ENCODE measurements at places on chromosomes 16 and 17.

DNA sequence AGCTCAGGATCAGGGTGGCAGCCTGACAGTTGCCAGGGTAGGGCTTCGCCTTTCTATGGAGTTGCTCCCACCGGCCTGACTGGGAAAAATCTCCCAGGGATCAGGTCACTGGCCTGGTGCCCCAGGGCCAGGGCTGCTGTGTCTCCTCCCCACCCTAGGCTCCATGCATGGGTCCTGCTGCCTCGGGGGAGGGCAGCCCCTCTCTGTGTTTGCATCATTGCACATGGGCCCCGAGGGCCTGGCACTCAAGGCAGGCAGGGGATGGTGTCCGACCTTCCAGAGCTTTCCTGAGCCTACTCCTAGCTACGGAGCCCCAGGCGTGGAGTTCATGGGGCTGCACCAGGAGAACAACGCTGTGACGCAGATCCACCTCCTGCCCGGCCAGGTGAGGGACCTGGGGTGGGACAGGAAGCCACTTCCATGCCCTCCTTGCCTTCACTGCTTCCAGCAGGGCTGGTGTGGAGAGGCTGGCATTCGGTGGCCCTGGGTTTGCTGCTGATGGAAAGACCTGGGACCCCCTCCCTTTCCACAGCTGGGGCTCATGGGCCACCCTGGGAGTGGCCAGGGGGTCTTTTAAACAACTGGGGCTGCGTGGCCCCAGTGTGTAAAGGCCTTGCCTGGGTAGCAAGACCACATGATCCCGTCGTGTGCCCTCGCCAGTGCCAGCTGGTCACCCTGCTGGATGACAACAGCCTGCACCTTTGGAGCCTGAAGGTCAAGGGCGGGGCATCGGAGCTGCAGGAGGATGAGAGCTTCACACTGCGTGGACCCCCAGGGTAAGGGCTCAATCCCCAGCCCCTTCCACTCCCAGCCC, 29.5 kb upstream of the MYO15B start:
- no peak for DNase-seq

- no peak for DNase-seq
Measured at GRCh38 chr16:12440228-12440530, 363.5 kb downstream of the CPPED1 start.

- DNase-seq = no peak
Measured at GRCh38 chr17:81493198-81494038, 19.2 kb downstream of the ACTG1 start.

DNA sequence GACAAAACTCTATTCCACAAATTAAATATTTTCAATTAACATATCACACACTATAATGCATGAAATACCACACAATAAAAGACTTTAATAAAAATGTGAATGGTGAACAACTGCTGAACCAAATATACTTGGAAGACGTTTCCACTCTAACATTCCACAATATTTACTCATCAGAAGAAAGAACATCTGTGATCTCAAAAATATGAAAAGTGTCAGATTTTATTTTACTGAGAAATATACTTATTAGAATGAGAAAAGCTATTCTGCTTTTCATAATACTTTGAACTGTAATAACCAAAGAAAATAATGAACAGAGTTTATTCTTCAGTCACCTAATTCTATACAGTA, 181.8 kb upstream of the AXIN2 start:
- DNase-seq = no peak

GRCh38 chr17:36979565-36979941, 30.8 kb downstream of the AATF start:
- DNase-seq = no peak

- no peak for DNase-seq
Measured at GRCh38 chr16:86786338-86786737, 208.0 kb downstream of the FOXL1 start.

DNA sequence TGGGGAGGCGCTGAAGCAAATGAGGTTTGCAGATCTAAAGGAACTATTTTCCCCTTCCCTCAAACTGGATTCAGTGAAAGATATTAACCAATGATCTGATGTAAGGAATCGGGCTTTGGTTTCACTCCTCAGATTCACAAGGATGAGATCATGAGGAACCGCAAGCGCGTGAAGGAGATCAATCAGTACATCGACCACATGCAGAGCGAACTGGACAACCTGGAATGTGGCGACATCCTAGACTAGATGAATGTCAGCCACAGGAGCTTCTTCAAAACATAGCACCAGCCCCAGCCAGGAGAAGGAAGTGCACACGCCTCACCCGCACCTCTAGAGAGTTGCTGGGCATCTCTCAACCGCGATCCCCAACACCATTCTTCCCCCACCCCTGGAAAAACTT, 22.5 kb downstream of the ATPAF2 start:
- no peak for DNase-seq

DNA sequence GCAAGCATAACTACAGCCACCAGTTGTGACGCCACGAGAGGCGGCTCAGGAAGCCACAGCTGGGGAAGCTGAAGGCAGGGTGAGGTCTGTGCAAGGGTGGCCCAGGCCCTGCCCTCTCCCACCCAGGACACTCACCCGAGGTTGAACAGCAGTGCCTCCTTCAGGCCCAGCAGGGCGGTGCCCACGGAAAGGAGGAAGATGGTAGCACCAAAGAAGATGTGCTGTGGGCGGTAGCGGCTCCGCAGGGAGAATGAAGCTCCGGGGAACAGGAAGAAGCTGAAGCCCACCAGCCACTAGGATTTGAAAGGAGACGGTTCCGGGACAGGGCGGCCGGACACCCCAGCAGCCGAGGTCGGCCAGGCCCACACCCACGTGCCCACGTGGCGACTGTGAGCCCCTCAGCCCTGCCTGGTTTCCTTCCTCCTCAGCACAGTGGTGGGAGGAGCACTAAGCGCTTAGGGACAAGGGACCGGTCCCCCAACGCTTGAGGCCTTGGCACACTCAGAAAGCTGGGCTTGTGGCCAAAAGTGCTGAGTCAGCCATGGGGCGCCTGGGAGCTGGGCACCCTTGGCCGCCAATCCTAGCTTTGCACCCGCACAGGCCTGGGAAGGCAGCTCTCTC, 11.0 kb downstream of the CYB561 start:
- DNase-seq = no peak

DNA sequence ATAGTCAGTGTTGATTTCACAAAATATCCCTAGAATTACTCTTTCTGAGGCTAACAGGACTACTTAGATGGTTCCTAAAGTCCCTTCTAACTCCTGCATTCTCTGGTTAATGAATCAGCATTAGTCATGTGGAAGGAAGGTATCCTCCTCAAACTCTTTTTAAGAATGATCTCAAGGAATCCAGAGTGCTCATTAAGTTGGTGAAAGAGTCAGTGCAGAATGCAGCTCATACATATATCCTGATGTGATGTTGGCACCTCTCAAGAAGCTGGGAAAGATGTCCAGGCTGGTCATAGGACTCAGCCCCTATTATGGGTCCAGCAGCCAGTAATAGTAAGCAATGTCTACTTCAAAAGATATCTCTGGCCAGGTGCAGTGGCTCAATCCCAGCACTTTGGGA, 65.5 kb downstream of the PIGL start:
- DNase-seq = no peak

- peak; percentile 68 for DNase-seq
Measured at GRCh38 chr17:82297280-82297713, 20.1 kb downstream of the CD7 start.

GRCh38 chr17:29588562-29589411, 661 bp downstream of the GIT1 start:
- peak; percentile 54 for DNase-seq

- no peak for DNase-seq
Measured at GRCh38 chr16:19936441-19936840, 51.8 kb upstream of the GPRC5B start.

DNA sequence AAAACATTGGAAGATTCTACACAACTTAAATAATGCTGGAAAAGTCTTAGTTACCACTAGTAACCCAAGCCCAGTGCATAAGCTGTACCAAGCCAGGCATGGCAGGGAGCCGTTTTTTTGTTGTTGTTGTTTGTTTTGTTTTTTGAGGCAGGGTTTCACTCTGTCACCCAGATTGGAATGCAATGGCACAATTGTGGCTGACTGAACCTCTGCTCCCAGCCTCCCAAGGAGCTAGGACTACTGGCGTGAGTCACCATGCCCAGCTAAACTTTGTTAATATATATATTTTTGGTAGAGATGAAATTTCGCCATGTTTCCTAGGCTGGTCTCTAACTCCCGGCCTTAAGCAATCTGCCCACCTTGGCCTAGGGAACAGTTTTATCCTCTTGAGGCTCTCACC, 564 bp upstream of the TMIGD1 start:
- DNase-seq = no peak

DNA sequence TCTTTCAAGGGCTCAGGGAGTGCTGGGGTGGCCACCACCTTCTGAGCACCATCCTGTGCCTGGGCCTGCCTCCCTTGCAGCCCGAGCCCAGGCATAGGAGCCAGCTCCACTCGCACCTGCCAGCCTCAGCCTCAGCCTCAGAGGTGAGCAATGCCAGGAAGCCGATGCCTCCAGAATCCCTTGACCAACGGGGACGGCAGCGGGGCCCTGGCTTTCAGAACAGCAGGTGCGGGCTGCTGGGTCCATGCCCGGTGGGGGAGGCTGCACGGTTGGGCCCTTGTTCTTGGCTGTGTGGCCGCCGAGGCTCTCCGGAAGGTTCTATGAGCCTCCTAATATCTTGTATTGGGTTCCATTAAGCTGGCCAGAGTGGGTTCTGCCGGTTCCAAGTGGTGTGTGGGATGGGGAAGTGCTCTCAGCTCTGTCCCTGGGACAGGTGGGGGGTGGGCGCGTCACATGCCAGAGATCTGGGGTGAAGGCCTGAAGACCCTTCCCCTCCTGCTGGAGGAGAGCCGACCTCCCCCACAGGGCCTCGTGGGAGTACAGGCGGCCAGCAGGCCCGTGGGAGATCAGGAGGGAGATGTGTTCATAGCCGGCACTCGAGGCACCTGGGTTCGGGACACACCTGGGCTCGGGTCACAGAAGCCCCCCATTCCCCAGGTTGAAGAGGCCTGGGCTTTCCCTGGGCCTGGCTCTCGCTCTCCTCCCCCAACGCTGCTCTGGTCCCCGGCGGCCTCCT, 27.0 kb downstream of the NPTX1 start:
- DNase-seq = no peak

DNA sequence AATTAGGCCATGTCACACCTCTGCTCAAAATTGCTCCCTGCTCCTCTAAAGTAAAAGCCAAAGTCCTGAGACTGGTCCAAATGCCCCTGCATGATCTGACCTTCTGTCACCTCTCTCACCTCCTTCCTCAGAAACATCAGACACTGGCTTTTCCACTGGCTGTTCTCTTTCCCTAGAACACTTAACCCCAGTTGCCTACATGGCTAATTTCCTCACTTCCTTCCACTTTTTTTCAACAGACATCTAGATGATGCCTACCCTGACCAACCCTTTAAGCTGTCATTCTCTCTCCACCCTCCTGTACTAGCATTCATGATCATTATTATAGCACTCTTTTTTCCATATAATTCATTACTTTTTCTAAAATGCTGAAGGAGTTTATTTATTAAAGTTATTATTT, 31.0 kb downstream of the CCT6B start:
- no peak for DNase-seq

- no peak for DNase-seq
Measured at GRCh38 chr17:9646546-9646885, 1.2 kb downstream of the USP43 start.
